ENCODE measurements at places on chromosomes 5 and 9.

DNA sequence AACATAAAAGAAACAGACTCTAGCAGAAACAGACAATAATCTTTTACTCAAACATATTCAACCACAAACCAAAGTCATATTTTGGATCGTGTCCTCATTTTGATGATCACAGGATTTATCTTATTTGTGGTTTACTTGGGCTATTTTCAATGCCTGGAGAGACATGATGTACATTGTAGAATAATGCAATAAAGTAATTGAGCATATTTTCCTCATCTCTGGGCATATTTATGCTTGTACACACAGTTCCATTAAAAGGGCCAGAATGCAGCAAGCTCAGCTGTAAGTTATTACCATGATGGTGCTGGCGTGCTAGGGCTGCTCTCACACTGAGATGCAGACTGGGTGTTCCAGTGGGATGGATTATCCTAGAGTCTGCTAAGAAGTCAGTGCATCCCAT lies 456.7 kb downstream of the TLE4 start:
- peaks cover 7% of the 10 kb centered on the region for H3K36me3 ChIP-seq
- no peak for DNase-seq
- H3K27ac ChIP-seq = no peak overlapping the region
- H3K4me3 ChIP-seq = no peak overlapping the region
- no peaks in the 10 kb centered on the region for H3K27me3 ChIP-seq
- peaks cover 6% of the 10 kb centered on the region for H3K4me1 ChIP-seq

DNA sequence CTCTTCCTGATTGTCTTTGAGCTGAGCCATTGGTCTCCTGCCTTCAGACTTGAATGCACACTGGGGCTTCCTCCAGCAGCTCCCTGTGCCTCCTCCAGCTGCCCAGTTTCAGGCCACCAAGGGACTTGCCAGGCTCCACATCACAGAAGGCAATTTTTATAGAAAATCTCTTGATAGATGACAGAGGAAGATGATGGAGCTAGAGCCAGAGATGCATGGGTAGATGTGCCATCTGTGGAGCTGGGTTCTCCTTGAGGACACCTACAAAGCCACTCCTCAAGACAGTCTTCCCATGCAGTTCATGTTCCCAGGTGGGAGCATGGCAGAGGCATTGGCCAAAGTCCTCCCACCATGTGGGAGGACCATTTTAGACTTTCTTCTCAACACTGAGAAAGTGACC lies 239.6 kb upstream of the IRX1 start:
- no peaks in the 10 kb centered on the region for H3K36me3 ChIP-seq
- no peaks in the 10 kb centered on the region for H3K4me1 ChIP-seq
- H3K4me3 ChIP-seq = no peak overlapping the region
- no peaks in the 10 kb centered on the region for H3K27me3 ChIP-seq

DNA sequence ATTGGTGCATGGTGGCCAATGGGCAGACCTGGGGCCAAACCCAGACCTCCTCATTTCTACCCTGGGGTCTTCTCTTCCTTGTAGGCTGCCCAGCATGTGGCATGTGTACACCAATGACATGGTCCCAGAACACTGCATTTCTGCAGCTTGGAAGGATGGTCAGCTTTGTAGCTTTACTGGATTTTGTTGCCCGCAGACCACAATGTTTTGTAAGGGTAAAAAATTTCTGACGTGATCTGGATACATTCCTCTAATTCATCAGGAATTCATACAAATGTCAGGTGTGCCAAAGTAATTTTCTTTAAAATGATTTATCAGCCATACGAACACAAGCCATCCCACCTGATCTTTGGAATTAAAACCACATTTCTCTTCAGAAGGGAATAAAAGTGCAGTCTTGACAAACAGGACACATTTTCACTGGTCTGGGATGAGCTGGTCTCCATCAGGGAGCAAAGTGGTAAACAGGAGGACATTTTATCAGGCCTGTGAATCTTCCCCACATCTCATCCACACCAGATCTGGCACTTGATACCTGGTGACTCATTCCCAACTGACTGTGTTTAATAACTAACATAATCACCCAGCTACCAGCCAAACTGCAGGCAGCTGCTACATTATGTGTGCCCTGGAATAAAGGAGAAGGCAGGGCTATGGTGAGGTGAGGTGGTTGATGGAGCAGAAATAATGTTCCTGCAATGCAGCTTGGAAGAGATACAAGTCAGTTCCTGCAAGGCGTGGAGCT lies 103.9 kb downstream of the SPOCK1 start:
- no peak for DNase-seq
- H3K4me3 ChIP-seq = no peak overlapping the region
- H3K27ac ChIP-seq = no peak overlapping the region
- H3K36me3 ChIP-seq = no peaks in the 10 kb centered on the region
- H3K4me1 ChIP-seq = no peaks in the 10 kb centered on the region

DNA sequence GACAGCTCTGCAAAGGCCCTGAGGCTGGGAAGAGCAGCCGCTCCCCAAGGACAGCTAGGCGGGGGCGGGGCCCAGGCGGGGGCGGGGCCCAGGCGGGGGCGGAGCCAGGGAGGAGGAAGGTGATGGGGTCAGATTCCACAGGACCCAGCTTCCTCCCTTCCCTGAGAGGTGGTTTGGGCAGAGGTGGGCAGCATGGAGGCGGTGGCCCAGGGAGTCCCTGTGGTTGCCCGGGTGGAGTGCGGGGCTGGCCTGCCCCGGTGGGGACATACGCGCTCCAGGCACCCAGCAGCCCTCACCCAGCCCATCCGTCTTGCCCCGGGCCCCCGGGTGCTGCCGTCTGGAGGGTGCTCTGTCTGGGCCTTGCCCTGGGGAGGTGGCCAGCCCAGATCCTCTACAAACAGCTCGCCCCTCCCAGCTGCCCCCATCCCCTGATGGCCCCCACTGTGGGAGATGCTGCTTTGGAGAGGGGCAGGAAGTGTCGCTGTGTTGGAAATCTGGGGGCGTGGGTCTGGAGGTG lies 11.0 kb upstream of the RNU6ATAC start:
- DNase-seq = no peak
- peaks cover 22% of the 10 kb centered on the region for H3K4me1 ChIP-seq
- peaks cover under 1% of the 10 kb centered on the region for H3K36me3 ChIP-seq

DNA sequence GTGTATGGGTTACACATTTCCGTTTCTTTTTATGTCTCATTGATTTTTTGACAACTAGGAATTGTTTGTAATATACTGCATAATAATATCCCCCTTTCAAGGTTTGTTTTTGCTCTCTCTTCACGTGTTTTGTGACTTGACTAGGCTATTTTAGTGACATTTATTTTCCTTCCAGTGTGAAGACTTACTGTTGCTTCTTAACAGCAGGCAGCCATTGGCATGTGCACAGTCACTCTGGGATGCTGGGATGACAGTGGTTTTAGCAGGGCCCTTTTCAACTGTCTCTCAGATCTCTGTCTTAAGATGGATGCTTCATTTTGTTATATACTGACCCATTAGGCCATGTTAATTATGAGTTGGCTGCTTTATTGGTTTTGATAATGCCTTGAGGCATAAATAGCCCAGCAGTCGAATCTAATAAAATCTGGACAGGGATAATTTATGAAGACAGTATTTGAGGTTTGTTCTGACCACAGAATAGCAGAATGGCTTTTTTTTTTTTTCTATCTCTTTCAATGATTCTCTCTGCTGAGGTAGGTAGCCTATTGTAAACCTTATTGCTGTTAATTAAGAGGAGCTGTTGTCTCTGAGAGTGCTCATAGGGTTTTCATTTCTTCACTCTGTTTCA lies 536.0 kb downstream of the GABRG2 start:
- no peaks in the 10 kb centered on the region for H3K4me1 ChIP-seq
- no peak overlapping the region for H3K27ac ChIP-seq
- no peaks in the 10 kb centered on the region for H3K27me3 ChIP-seq

DNA sequence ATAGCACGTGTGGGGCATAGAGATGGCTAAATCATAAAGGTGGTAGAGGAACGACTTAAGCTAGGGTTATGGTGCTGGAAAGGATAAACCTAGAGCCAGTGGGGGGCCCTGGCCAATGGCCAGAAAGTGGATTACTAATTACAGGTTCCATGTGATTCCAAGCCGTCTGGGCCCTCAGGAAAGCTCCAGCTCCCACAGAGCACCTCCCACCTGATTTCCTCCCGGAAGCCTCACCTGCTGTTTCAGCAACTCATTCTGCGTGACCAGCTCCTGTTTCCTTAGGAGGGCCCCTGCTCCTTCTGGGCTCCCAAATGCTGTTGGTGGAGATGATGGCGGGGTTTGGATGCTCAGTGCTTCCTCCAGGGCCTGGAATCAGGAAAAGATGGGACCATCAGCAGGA lies 16.2 kb downstream of the GPX3 start:
- peak overlapping the region; percentile 41 for H3K27ac ChIP-seq
- no peaks in the 10 kb centered on the region for H3K27me3 ChIP-seq
- no peak for DNase-seq
- H3K4me3 ChIP-seq = no peak overlapping the region
- peaks cover 52% of the 10 kb centered on the region for H3K36me3 ChIP-seq

- no peak for DNase-seq
- no peak overlapping the region for H3K27ac ChIP-seq
- H3K4me3 ChIP-seq = no peak overlapping the region
- H3K4me1 ChIP-seq = no peaks in the 10 kb centered on the region
- no peaks in the 10 kb centered on the region for H3K27me3 ChIP-seq
Observed at GRCh38 chr9:12614488-12614887, 78.7 kb upstream of the TYRP1 start.

DNA sequence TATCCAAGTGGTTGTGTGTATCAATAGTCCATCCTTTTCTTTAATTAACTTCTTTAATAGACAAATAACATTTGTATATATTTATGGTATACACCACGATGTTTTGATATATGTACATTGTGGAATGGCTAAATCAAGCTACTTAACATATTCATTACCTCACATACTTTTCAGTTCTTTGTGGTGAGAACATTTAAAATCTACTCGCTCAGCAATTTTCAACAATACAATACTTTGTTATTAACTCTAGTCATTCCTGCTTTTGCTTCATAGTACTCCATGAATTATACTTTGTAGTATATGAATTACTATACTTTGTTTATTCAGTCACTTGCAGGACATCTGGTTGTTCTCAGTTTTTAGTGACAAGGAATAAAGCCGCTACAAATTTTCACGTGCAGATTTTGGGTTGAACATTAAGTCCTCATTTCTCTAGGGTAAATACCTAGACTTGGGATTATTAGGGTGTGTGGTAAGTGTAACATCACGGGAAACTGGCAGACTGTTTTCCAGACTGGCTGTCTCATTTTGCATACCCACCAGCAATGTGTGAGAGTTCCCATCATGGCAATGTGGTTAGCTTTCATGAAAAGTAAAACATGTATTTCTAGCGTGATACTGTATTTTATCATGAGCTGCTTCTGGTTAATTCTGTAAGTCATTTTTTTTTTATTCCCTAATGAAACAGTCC lies 354.4 kb upstream of the WWC1 start:
- H3K36me3 ChIP-seq = no peaks in the 10 kb centered on the region
- H3K27ac ChIP-seq = no peak overlapping the region
- no peak for DNase-seq

DNA sequence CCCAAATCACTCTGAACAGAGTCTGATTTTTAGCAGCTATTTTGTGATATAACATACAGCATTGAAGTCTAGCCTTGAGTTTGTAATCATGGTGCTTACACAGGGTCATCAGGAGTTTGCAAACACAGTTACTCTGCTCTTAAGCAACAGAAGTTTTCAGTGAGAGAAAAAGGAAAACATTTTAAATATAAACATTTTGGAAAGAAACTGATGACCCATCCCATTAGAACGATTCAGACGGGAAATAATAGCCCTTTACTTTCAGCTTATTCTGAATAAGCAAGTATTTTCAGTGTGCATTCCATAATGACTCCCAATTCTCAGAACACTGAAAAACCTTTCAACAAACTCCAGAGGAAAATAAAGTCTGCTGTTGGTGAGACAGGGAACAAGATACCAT lies 46.7 kb upstream of the TMC1 start:
- no peak for DNase-seq
- no peak overlapping the region for H3K27ac ChIP-seq
- H3K4me1 ChIP-seq = peaks cover 3% of the 10 kb centered on the region
- no peak overlapping the region for H3K4me3 ChIP-seq
- H3K36me3 ChIP-seq = no peaks in the 10 kb centered on the region

DNA sequence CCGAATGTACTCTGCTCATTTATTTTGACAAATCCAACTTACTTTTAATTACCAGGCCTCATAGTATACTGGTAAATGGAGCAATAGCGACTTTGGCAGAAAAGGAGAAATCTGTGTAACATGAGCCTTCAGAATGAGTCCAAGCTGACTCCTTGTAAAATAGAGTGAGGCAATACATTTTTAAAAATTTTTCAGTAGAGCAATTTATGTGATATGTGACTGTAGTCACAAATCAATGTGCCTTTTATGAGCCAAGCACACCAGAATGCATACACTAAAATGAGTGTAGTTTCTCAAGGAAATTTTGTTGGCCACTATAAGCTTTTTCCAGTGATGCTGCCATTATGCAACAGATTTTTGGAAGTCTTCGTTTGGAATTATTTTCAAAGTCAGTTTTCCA lies 73.8 kb downstream of the SNCAIP start:
- H3K36me3 ChIP-seq = no peaks in the 10 kb centered on the region
- H3K4me1 ChIP-seq = no peaks in the 10 kb centered on the region
- H3K4me3 ChIP-seq = no peak overlapping the region
- DNase-seq = no peak
- H3K27me3 ChIP-seq = peaks cover 2% of the 10 kb centered on the region

DNA sequence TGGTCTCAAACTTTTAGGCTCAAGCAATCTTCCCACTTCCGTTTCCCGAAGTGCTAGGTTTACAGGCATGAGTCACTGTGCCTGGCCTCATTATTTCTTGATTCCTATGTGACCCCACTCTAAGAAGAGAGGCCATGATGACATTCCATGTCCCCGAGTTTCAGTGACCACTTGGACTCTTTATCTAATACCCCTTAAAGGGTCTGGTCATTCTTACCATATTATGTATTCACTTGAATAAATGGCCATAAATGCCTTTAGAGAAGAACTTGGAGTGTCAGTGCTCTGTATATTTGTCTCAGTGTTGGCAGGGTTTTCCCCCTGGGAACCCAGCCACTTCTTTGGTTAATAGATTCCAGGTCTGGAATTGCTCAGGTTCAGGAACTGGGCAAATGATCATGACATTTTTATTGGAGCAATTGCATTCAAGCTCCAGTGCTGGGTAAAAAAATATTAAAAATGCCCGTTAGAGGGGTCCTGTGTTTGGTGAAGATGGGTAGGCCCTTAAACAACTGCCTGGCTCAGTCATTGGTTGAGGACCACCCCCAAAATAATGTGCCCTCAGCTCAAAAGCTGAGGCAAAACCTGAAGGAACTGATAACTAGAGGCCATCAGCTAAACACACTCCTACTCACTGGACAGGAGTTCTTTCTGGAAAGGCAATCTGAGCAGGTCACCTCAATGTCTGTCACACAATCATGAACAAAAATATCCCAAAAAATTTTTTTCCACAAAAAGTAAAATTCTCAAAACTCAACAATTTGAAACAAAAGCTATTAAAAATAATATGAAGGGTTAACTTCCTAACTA lies 186.6 kb upstream of the ZNF608 start:
- H3K27me3 ChIP-seq = no peaks in the 10 kb centered on the region
- H3K36me3 ChIP-seq = no peaks in the 10 kb centered on the region
- H3K4me3 ChIP-seq = no peak overlapping the region

GRCh38 chr5:127369796-127370195 lies 79.2 kb downstream of the MEGF10 start:
- H3K27ac ChIP-seq = no peak overlapping the region
- no peaks in the 10 kb centered on the region for H3K4me1 ChIP-seq
- DNase-seq = no peak
- peaks cover 11% of the 10 kb centered on the region for H3K27me3 ChIP-seq
- H3K4me3 ChIP-seq = no peak overlapping the region

GRCh38 chr5:10585518-10585915 lies 21.6 kb downstream of the ANKRD33B start:
- H3K27me3 ChIP-seq = no peaks in the 10 kb centered on the region
- peaks cover 15% of the 10 kb centered on the region for H3K36me3 ChIP-seq
- DNase-seq = no peak
- H3K27ac ChIP-seq = no peak overlapping the region
- peaks cover 58% of the 10 kb centered on the region for H3K4me1 ChIP-seq
